Activated T-helper 2 cell treated with anti-CD3 and anti-CD28 coated beads, Interferon-gamma antibody, Interleukin-2, Interleukin-4, amounts not matched to agents 10 μg/mL and 5 μg/mL and 100 μg/mL, durations not matched to agents 14 hours and 24 hours and 36 hours (primary cell): ENCODE measurements at places on chromosomes 2 and 18. TPM values are rescaled to one million over a fixed set of nuclear protein-coding genes. Genes with fewer than 3 reads are reported as not detected.
A peak's percentile ranks its signal among the peaks of the same experiment; 100 is the strongest.

Gene SLC30A3
- total RNA-seq: 1.7 and 1.9 TPM in 2 replicates

Gene HRH4
- total RNA-seq: 0.16 and 0.21 TPM in 2 replicates

Gene LRATD1
- not detected in 2 replicates for total RNA-seq

- DNase-seq: no peak
These were observed 267.3 kb downstream of the SPAG16 start for GRCh38 chr2:213551526-213551925.

GRCh38 chr18:39843546-39843945, 2111.5 kb upstream of the PIK3C3 start:
- DNase-seq: no peak

GRCh38 chr2:224586127-224586695, 1.0 kb upstream of the CUL3 start:
- DNase-seq: no peak

- no peak for DNase-seq
These were observed 505.7 kb downstream of the CMPK2 start for GRCh38 chr2:6359964-6360363.

DNA sequence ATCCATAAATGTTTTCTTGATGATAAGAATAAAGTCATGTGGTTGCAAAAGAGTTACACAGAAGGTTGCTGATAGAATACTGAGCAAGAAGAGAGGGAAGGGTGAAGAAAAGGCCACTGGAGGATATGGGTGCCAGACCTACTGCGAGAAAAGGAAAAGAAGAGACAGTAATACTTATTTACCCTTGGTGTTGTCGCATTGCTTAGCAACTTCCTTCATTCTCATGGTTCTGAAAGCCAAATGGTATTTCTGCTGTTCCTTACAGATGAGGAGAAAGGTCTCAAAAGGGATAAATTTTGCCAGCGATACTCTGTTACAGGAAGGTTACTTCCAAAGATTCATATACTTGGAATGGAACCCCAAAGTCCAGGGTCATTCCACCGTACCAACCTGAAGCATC, 62.5 kb downstream of the LHCGR start:
- no peak for DNase-seq

- peak; percentile 17 for DNase-seq
These were observed 34.0 kb upstream of the SPTBN1 start for GRCh38 chr2:54422072-54422581.
